ENCODE measurements at places on chromosomes 3 and 15. TPM values are rescaled to one million over a fixed set of nuclear protein-coding genes. Genes with fewer than 3 reads are reported as not detected.

Gene SV2B
- 0.02 TPM for total RNA-seq

DNA sequence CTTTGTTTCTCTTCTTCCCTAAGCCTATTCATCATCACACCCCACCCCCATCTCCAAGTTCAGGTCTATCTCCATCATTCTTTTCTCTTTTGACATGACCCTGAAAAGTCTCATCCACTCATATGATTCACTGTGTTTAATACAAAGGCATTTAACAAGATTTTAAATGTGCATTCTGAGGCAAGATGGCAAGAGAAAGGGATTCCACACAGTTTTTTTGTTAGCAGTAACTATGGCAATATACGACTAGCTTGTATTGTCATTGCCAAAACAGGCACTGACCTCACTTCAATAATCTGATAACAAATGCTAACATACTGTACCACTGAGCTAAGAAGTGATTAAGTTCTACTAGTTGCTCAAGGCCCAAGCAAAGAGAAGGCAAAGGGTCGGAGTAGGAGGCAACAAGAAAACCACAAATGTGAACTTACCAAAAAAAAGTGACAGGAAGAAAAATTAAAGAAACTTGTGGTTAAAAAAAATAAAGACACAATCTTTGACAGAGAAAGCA, 53.2 kb downstream of the FBN1 start:
- no peak for DNase-seq
- no peak overlapping the region for H3K4me3 ChIP-seq
- peaks cover 7% of the 10 kb centered on the region for H3K4me1 ChIP-seq
- peaks cover 7% of the 10 kb centered on the region for H3K27me3 ChIP-seq
- H3K27ac ChIP-seq = no peak overlapping the region

DNA sequence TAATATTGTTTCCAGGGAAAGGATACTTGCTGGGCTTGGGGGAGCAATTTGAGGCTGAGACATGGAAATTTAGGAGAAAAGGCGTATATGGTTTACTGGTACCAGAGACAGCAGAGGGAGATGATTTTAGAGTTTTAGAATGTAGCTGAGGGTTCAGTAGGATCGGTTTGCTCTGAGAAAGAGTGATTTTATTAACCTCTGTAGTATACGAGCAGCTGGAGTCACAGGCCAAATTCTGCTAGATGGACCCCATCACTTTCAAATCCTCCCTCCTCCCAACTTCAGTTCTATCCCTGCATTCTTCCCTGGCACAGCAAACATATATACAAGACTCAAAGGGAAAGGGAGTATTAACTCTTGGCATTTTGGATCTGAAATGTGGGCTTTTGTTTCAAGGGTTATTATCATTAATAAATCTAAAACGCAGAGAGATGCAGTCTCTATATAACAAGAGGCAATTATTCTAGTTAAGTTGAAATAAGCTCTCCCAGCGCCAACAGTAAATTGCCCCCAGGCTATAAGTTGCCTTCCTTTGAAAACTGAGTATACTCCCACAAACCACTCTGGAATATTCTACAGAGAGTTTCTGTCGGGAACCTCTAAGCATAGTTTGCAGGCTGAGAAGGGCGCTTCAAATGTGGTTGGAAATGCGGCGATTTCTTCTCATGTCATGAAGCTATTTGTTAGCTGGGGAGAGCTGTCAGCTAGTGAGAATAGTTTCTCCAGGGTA, 5.4 kb downstream of the CRABP1 start:
- peaks cover 42% of the 10 kb centered on the region for H3K27me3 ChIP-seq
- no peaks in the 10 kb centered on the region for H3K36me3 ChIP-seq
- no peak for DNase-seq
- H3K27ac ChIP-seq = no peak overlapping the region
- no peaks in the 10 kb centered on the region for H3K4me1 ChIP-seq

Gene PLEKHO2
- total RNA-seq = 25.4 TPM

Gene SKIC8
- total RNA-seq = 44.7 TPM

Gene CDHR4
- not detected for total RNA-seq

DNA sequence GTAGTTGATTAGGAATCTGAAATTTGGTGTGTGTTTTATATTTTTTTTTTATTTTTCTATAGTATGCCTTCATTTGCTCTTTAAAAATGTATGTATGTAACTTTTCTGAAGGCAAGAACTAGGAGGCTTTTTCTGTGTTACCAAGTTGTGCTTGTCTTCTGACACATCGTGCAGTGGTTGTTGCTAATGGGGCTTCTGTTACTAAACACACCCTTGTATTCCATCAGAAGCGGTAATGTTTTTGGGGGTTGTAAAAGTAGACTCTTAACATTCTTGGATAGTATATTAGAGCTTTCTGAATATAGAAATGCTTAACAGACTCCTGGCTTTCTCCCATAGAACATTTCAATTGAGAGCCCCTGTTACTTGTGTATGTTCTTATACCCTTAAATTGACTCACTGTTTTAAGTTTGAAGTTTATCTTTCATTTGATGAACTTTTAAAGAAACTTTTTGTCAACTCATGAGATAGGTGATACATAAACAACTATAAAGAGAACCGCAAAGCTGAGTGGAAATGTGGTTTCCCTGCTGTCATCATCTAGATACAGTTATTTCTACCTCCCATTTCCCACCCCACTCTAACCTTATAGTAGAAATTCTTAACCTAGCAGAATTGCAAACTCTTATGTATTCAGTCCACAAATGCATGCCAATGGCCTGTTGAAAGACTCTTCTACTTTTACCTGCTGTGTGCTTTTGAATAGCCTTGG, 2.5 kb downstream of the TIPARP start:
- H3K4me1 ChIP-seq = peaks cover 68% of the 10 kb centered on the region
- H3K4me3 ChIP-seq = peak overlapping the region; percentile 95
- no peaks in the 10 kb centered on the region for H3K27me3 ChIP-seq
- H3K27ac ChIP-seq = peak overlapping the region; percentile 98

Gene ITGA11
- total RNA-seq = 1.1 TPM

Data from activated CD4-positive, alpha-beta T cell treated with anti-CD3 and anti-CD28 coated beads, Interleukin-2, amount 10 ng/mL, durations not matched to agents 7 days and 5 days (primary cell).